ENCODE measurements at places on chromosomes 4 and X.

DNA sequence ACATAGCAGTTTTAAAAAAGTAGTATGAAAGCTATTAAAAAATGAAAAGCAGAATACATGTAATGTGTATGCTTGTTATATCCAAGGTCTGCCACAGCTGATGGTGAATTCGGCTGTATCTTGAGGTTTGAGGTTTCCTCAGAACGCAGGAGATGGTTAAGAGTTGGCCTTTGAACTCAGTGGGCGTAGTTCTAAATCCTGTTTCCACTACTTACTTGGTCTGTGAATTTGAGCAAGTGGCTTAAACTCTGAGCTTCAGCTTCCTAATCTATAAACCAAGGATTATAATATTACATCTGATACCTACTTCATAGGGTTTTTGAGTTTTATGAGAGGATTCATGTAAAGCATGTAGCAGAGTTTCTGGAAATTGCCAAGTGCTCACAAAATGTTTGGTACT, 125.2 kb downstream of the STIM2 start:
- no peak for DNase-seq

- DNase-seq: no peak
Measured at GRCh38 chr4:73208376-73208775, 50.2 kb downstream of the ANKRD17 start.

DNA sequence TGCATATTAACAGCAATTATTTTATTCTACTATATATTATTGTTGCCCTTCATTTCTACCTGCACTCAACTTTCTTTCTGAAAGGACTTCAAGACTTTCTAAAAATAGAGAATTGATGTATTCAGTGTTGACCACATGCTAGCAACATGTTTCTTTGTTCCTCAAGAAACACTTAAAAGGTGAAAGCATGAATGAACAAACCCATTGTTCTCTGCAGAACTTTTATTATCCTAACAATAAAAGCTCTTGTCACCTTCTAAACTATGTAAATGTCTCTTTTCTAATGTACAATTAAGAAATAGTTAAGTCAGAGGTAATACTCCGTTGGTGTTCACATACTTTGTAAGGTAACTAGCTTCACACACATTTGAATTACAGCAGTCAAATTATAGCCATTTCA, 638.7 kb downstream of the FSTL5 start:
- no peak for DNase-seq

DNA sequence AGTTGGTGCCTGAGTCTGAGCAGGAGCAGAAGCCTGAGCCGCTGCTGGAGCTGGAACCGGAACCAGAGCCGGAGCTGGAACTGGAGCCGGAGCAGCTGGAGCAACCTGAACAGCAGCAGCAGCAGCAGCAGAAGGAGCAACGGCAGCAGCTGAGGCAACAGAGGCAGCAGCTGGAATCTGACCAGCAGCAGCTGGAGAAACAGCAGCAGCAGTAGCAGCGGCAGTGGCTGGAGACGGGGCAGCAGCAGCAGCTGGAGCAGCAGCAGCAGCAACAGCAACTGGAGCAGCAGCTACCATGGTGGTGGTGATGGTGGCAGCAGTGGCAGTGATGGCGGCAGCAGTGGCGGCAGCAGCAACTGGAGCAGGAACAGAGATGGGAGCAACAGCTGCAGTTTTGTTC, 61.5 kb downstream of the AMOT start:
- no peak for DNase-seq

- no peak for DNase-seq
Measured at GRCh38 chr4:54256491-54257486, 27.7 kb downstream of the PDGFRA start.

GRCh38 chrX:40855411-40855810, 120.1 kb upstream of the MED14 start:
- no peak for DNase-seq

DNA sequence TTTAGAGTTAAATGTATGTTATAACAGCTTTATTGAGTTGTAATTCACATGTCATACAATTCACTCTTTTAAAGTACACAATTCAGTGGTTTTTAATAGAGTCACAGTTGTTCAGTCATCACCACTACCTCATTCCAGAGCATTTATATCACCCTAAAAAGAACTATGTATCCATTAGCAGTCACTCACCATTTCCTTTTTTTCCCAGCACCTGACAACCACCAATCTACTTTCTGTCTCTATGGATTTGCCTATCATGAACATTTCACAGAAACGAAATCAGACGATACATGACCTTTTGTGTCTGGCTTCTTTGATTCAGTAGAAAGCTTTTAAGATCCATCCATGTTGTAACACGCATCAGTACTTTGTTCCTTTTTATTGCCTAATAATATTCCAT, 52.9 kb upstream of the FRAS1 start:
- DNase-seq: no peak

GRCh38 chr4:71732706-71733105, 51.2 kb downstream of the GC start:
- DNase-seq: no peak

DNA sequence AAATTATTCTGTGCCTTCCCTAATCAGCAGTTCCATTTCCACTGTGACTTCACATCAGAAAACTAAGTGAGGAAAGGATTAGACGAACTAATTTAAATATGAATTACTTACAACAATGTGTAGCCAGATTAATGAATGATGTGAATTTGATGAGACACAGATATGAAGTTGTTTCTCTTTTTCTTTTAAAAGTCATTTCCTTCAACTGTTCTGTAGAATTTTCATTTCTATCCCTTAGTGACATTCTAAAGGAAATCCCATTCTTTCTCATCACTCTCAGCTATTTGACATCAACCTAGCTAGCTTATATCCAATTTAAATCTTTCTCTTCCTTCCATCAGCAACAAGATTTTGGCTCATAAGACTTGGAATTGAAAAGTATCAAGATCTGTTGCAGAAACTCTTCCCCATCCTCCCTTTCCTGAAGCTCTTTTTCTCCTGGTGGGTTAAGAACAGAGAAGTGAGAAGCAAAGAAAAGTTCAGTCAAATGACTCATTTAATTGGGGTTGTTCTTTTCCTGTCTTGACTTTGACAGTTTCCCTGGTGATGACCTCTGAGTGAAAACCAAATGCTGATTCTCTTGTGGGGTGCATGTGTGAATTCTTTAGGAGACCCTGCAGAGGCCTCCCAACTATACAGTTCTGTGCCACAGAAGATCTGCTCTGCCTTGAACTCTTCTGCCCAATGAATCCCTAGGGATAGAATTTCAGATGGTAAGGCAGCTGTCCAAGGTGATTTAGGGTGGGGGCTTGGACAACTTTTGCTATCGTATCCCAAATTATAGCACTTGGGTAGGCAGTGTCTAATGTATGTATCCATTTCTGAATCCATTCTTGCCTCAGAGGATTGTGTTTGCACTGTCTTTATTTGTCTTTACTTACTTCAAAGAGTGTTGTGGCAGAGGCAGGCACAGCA, 232.5 kb upstream of the GPRIN3 start:
- DNase-seq: no peak

DNA sequence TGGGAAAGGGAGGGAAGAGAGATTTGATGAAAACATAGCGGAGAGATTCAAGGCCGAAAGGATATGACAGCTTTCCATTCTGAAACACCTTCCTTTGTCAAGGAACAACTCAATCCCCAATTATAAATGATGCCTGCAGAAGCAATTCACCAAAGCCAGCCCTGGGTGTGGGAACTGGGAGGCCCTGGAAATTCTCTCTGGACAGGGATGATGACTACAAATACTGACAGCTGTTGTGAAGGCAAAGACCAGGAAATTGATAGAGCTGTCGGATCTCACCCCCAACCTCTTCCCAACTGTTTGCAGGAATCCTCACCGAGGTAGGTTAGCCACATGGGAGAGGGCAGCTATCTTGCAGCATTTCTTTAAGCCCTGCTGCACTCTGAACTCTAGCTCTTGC, 54.3 kb downstream of the CCDC149 start:
- DNase-seq: no peak

- DNase-seq: no peak
Measured at GRCh38 chr4:3879681-3880614, 113.8 kb downstream of the ADRA2C start.

- no peak for DNase-seq
Measured at GRCh38 chrX:39995457-39995856, 102.3 kb downstream of the BCOR start.

DNA sequence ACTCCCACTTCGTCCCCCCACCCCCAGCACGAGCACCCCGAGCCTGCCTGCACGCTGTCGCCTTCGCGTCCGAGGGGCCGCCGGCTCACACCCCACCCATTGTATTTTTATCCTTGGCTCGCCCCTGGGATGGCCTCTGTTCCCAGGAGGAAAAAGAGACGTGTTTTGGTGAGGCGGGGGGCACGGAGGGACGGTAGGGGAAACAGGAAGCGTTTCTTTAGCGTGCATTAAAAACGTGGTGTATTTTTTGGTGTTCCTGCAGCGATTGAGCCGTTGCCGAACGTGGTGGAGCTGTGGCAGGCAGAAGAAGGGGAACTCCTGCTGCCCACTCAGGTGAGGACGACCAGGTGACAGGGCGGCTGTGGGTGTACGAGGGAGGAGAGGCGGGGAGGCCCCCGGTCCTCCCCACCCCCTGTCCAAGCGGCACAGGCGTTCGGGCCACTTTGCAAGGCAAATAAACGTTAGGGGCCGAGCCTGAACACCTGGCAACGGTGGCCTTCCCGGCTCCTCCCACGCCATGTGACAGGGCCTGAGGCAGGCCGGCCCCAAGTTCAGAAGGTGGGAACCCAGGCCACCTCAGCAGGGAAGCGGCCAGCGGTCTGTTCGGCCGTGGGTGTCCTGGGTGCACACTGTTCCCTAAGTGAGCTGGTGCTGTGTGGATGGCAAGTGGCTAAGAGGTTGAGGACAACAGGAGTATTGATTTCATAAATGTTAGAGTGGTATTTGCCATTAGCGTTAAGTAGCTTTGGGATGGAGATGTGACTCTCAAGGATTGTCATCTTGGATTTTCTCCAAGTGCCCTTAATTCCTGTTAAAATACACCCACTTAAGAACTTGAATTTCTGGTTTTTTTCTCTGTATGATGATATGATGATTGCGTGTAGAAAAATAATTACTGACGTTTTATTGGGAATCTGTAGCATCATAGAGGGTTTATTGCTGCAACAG, 1.1 kb downstream of the TMEM131L start:
- DNase-seq: no peak

DNA sequence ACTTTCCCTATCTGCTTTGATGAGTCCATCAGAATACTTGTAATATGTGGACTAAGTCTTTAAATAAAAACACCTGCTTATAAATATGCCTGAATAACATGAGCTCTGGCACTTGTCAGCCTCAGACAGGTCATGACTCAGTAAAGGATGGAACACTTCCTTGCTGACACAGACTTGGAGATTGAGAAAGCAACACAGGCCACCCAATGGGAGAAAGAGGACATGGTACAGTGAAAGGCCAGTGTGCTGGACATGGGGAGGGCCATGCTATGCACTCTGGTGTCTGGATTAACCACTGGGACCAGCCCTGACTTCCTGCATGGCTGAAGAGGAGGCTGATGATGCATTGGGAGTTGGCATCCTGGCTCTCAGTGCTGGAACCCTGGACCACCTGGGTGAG, 149.5 kb downstream of the DHRSX start:
- no peak for DNase-seq

All from activated CD4-positive, CD25-positive, alpha-beta regulatory T cell treated with anti-CD3 and anti-CD28 coated beads, Interleukin-2, amount 50 U/mL, for 16 hours (primary cell).